ENCODE measurements at places on chromosomes 1 and 21.

DNA sequence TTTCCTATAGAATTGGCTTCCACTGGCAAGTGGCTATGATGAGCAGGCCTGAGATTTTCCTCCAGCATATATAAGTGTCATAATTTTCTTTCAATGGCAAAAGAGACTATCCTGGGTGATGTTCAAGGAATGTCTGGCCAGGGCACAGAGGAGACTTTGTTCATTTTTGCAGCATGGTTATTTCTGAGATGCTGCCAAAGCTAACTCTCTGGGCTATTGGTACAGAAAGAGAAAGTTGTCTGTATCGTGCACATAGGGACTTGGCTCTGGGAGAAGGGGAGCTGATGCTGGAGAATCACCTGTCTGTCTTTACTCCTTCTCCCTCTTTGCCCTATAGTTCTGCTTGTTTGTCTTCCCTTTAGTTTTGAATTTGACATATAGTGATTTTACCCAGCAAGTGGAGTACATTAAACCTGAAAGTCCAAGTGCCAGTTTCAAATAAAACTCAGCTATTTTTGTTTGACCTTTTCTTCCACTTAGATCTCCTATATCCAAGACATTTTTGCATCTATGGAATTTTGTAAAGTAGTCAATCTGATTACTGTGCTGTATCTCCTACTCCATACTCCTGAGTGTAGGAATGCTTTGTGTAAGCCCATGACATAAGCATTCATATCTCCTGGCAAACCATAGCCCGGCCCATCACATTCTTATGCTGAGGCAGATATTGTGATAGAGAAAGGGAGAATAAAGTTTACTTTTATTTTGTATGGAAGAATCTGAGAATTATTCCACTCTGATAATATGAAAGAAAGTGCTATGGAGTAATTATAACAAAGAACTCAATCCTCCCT is 3.9 kb downstream of the FNDC7 start:
- DNase-seq = no peak

DNA sequence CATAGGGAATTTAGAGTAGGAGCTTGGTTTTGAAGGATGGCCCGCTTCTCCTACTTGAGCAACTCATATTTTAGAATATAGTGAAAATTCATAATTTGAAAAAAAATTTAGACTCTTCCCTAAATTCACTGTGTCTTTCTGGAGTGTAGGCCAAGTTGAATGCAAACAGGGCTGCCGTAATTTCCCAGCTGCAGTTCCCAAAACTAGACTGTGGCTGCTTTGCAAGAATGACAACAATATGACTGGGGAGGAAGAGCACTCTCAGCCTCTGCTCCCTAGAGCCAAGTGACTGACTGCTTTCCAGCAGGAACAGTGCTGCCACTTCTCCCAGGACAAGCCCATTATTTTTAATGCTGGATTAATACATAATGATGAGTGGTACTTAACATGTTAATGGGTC is 209.0 kb downstream of the RHOU start:
- DNase-seq = no peak

DNA sequence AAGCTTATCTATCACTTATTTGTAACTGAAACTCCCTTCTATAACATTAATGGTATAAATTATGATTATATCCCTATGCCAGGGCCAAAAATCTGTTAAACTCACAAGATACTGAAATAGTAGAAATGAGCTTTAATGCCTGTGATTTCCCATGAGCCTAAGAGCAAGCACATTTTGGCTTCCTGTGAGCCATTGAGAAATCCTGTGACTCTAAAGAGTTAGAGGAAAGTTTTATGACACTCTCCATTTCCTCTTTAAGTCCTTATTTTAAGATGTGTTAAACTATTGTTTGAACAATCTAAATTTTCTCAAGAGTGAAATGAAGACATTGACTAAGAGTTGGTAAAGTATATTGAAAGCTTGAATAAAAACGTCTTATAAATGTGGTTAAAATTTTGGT is 45.6 kb downstream of the SUCO start:
- no peak for DNase-seq

GRCh38 chr1:203086992-203087763 is 1.4 kb upstream of the MYOG start:
- DNase-seq = no peak

- DNase-seq = no peak
These were observed 335.2 kb downstream of the HHAT start for GRCh38 chr1:210663730-210664573.

- DNase-seq = no peak
These were observed 481.7 kb upstream of the NR5A2 start for GRCh38 chr1:199545780-199546179.

All from posterior cingulate gyrus (tissue), 11 donors.